Stomach (tissue), 19 donors: ENCODE measurements at places on chromosomes 2 and 18. TPM values are rescaled to one million over a fixed set of nuclear protein-coding genes. Genes with fewer than 3 reads are reported as not detected.

DNA sequence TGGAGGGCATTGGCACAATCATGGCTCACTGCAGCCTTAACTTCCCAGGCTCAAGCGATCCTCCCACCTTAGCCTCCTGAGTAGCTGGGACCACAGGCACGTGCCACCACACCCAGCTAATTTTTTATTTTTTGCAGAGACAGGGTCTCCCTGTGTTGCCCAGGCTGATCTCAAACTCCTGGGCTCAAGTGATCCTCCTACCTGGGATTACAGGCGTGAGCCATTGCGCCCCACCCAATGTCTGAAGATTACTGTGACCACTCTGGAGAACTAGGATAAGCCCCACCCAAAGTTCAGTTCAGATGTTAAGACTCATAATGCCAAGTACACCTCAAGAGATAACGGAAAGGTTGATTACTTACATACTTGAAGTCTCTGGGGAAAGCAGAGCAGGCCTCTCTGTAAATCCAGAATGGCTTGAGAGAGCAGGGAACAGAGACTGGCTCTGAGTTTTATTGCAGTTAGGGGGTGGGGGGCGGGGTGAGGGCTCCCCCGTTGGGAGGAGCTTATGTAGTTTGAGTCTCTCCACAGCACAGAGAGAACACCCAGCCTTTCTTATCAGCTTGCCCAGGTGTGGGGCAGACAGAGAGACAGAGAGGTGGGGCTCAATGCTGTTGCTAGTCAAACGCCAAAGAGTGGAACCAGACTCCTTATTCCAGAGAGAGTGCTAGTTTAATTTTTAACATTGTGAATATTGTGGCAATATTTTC is 26.5 kb upstream of the ERICH2 start:
- H3K36me3 ChIP-seq: no peaks in the 10 kb centered on the region
- H3K4me3 ChIP-seq: no peak overlapping the region
- DNase-seq: peak; percentile 44
- peaks cover 19% of the 10 kb centered on the region for H3K4me1 ChIP-seq
- H3K27me3 ChIP-seq: no peaks in the 10 kb centered on the region
- H3K27ac ChIP-seq: peak overlapping the region; percentile 58

Gene PAIP2B
- total RNA-seq: 5.2 TPM

- no peaks in the 10 kb centered on the region for H3K27me3 ChIP-seq
- H3K4me3 ChIP-seq: no peak overlapping the region
- no peak for DNase-seq
- H3K36me3 ChIP-seq: no peaks in the 10 kb centered on the region
- H3K27ac ChIP-seq: no peak overlapping the region
Measured at GRCh38 chr2:54424555-54425163, 31.5 kb upstream of the SPTBN1 start.

Gene UGT1A10
- total RNA-seq: 0.45 TPM

- no peak overlapping the region for H3K4me3 ChIP-seq
- H3K27me3 ChIP-seq: no peaks in the 10 kb centered on the region
- no peak for DNase-seq
Measured at GRCh38 chr2:191938779-191939178, 91.9 kb upstream of the CAVIN2 start.

Gene TRIM54
- total RNA-seq: not detected

Gene PTPRM
- 212 TPM for total RNA-seq

Gene SRSF7
- total RNA-seq: 102 TPM

DNA sequence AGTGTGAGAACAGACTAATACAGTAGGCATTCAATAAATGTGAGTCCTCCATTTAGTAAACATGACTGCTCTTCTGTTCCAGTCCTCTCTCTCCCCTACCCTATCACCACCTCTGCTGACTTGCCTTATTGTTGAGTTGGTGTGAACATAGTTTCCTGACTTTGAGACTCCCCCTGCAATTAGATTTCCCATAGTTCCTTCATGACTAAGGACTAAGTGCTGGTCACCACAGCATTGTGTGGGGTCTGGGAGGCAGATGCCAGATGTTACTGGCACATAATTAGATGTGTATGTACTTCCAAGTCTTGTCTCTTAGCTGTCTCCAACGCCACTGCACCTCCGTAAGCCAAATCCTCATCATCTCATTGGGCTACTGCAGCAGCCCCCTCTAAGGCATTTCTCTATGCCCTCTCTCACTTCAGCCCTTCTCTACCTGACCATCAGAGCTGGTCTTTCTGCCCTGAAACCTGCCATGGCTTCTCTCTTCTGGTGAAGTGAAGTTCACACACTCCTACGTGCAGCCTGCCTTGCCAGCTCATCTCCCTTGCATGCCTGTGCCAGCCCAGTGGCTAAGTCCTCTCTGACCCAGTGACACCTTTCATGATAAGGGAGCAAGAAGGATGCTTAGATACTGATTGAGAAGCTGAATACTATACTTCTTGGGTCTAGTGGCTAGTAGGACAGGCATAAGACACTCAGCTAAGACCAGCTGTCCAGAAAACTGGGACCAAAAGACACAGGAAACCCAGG is 81.6 kb upstream of the ALPP start:
- peaks cover 36% of the 10 kb centered on the region for H3K36me3 ChIP-seq
- no peak overlapping the region for H3K4me3 ChIP-seq
- H3K27me3 ChIP-seq: no peaks in the 10 kb centered on the region
- no peak overlapping the region for H3K27ac ChIP-seq
- no peak for DNase-seq
- no peaks in the 10 kb centered on the region for H3K4me1 ChIP-seq

- H3K4me3 ChIP-seq: no peak overlapping the region
- DNase-seq: no peak
- no peak overlapping the region for H3K27ac ChIP-seq
- no peaks in the 10 kb centered on the region for H3K27me3 ChIP-seq
Measured at GRCh38 chr18:67428805-67429204, 87.7 kb downstream of the DSEL start.
